ENCODE measurements at places on chromosomes 4 and X.

- DNase-seq, result no peak
Observed at GRCh38 chr4:154603033-154603943, 9.2 kb downstream of the FGG start.

- peak; percentile 91 for DNase-seq
Observed at GRCh38 chr4:15649914-15650545, 5.1 kb downstream of the FBXL5 start.

- DNase-seq, result no peak
Observed at GRCh38 chr4:40335525-40335894, 377 bp downstream of the CHRNA9 start.

DNA sequence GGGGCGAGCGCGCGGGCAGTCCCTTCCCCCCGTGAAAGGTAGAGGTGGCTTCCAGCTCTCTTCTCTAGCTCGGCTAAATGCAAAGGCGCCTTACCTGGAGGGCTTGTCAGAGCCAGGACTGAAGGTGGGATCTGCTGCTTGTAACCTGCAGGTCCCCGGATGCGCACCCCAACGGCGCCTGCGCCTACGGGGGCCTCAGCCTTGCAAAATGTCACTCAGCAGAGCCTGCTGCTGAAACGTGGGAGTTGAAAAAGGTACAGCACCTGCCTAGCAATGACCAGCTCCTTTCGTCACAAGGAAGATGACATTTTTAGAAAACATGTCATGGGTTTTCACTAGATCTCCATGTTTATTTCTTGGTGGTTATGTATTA, 583 bp downstream of the ABHD18 start:
- DNase-seq, result peak; percentile 64

DNA sequence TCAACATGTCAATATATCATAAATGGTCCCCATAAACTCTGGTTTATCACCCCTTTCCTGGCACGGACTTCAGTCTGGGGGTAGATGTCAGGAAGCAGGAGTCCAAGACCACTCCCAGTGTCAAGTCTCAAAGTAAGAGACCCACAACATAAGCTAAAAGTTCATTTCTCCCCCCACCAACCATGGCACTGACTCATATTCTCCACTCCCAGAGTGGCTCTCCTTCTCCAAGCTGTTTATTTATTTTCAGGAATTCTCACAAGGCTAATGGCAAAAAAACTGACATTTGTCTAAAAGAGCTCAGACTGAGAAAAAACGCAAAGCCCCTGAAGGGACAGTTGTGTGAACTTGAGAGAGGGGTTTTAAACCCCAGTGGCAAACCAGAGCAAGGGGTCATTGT, 217.0 kb downstream of the RAB28 start:
- DNase-seq, result no peak

DNA sequence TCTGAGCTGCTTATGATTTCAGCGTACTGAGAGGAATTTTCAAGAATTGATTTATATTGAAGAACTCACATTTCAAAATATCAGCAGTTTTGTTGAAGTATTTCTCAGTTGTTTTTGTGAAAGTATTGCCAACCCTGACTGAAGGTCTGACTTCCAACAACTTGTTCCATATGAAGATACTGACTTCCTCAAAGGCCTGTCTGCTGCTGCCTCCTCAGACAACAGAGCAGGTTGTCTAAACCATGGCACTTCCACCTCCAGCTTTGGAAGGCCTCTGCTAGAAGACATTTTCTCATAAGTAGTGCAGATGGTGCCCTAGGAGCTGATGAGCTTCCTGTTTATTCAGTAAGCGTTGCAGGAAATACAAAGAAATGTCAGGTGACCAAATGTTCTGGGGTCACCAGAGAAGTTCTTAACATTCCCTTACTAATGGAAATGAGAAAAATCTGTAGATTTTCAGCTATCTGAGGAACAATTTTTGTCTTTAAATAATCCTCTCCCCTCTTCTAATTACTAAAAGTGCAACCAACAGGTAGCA, 28.8 kb downstream of the FGF2 start:
- no peak for DNase-seq

DNA sequence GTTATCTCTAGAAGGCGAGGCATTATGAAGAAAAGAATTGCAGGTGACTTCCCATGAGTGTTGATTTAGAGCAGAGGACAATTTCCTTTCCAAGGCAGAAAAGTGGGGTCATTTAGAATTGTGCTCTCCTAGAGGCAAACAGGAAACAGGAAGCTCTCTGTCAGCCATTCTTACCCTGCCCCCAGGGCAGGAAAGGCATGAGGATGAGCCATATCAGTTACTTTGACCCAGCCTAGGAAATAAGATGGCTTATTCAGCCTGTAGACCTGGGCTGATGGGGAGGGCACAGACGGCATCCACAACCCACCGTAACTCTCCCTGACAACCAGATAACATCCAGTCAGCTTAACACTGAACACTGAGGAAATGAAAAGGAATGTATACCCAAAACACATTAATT, 88.8 kb upstream of the KDR start:
- DNase-seq, result no peak

GRCh38 chr4:70874268-70875156, 27.7 kb upstream of the MOB1B start:
- no peak for DNase-seq

DNA sequence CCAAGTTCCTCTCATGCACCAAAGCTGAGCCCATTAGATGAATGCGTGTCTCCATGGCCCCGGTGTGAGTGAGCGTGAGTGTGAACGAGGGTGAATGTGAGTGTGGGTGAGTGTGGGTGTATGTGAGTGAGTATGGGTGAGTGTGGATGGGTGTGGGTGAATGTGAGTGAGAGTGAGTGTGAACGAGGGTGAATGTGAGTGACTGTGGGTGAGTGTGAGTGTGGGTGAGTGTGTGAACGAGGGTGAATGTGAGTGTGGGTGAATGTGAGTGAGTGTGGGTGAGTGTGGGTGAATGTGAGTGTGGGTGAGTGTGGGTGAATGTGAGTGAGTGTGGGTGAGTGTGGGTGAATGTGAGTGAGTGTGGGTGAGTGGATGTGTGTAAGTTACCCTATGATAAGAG, 1521.8 kb upstream of the TENM3 start:
- DNase-seq, result no peak

- DNase-seq, result no peak
Observed at GRCh38 chrX:2756548-2756947, 4.7 kb downstream of the XG start.

DNA sequence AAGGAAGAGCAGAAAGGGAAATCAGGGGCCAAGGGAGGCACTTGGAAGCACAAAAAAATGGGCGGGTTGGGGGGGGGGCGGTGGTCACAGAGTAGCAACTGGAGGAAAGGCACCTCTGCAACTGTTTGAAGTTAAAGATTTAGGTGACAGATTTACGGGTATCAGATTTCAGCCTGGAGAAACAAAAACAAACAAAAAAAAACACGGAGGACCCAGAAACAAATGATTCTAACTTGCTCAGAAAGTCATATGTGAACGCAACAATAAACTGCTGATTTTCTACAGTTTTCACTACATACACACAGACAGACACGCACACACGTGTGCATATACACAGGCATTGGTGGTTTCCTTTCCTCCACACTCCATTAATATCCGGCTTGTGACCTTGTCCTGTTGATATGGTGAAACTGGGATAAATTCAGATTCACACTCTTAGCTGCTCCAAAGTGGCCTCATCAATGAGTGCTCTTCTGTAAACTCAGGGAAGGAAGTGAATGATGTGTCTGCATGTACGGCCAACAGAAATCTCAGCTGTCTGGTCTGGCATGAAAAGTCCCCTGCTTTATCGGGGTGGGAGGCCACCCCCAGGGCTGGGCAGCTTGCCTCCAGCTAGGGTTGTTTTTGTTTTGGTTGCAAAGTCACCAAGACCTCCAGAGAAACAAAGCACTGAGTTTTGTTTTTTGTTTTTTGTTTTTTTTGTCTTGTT, 54.3 kb downstream of the CHST7 start:
- no peak for DNase-seq

GRCh38 chr4:118282692-118283091, 70.1 kb downstream of the PRSS12 start:
- peak; percentile 90 for DNase-seq

DNA sequence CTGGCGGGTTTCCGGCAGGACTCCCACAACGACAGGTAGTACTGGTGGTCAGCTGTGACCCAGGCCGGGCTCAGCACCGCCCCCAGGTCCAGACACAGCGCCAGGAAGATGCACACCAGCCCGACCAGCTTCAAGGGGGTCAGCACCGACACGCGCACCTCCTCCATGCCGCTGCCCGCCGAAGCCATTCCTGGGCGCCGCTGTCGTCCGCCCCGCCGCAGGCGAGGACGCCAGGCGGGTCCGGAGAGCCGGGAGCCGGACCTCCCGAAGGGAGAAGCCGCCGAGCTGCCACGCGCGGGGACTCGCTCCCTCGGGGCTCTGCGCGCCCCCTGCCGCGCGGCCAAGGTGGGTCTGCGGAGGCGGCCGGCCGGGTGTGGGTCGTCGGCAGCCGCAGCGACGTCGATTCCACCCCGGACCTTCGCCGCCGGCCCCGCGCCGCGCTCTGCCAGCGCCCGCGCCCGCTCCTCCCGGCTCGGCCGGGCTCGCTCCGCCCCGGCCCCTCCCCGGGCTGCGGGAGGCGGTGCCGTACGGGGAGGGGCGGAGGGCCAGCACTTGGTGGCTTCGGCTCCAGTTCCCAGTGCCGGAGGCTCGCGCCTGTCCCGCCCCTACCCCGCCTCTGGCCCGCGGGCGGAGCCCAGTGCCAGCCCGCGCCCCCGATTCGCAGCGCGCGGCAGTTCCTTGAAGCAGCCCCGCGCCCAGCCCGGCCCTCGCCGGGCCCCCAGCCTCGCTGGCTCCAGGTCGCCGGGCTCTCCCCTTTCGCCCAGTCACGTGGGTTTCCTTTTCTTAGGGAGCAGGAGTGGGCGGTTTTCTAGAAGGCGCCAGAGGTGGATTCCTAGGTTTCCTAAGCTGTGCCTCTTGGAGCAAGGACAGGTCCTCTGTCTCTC, at the start of gene TMEM47:
TMEM47 (minus strand) TSS at position 444 of the 884 bp plus-strand sequence; CDS start at position 188, 256 bp downstream.
- no peak for DNase-seq

- DNase-seq, result no peak
Observed at GRCh38 chr4:167868163-167868562, 224.2 kb upstream of the ANXA10 start.

GRCh38 chrX:118983513-118983912, 9.1 kb downstream of the LONRF3 start:
- DNase-seq, result no peak

GRCh38 chrX:46125111-46125510, 420.1 kb downstream of the ZNF674 start:
- peak; percentile 46 for DNase-seq

- no peak for DNase-seq
Observed at GRCh38 chr4:85153221-85153620, 186.7 kb upstream of the WDFY3 start.

GRCh38 chr4:158015241-158015640, 157.6 kb downstream of the GASK1B start:
- DNase-seq, result no peak

- DNase-seq, result no peak
Observed at GRCh38 chr4:26252349-26253025, 68.3 kb upstream of the RBPJ start.

DNA sequence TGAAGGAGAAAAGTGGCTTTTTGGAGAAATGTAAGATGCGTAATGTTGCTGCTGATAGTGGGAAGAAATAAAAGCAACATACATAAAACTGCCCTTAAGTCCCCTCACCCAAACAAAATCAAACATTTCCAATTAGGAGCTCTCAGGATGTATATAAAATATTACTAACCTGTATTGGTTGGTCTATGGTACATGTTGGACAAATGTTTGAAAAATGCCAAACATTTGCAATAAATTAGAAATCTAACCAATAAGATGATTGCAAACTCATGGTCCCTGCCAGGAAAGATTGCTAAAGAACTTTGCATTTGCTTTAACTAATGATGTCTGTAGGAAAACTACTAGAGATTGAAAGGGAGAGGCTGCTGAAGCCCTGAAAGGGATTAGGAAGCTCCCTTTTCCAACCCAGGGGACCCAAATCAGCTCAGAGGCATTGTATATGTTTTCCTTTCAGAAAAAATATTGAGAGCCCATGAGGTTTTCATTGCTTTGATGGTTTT, 1.8 kb downstream of the SFRP2 start:
- DNase-seq, result no peak

DNA sequence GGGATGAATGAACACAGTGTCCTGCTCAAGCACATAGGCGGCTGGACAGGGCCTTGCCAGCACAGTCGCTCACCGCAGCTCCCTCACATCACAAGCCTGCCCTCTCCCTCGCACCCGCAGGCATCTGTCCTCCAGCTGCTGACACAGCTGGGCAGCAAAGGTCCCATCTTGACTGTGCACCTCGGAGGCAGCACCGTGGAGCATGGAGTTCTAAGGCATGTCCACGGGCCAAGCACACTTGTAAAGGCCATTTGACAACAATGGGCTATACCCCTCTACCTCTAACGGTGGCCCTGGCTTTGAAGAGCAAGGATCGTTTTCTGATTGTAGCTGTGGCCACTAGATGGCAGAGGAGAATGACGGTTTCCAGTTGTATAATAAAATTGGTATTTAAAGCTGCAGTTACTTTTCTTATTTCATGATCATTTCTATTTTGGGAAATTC, 53.8 kb downstream of the APLN start:
- peak; percentile 43 for DNase-seq

DNA sequence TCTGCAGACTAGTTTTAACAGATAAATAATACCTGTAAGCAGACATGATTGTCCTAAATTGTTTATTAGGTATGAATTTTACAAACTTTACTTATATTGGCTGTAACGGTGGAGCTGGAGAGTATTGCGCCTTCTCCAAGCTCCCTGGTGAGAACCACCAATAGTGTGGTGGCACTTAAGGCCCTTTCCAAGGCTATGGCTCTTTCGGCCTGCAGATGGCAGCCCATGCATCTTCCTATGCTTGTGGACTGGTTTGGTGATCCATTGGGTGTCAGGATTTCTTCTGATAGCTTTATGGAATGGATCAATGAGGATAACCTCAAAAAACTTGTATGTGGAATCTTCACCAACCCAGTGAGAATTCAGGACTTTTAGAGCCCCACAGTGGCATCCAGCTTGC, 7.8 kb downstream of the LARP1B start:
- DNase-seq, result peak; percentile 53

DNA sequence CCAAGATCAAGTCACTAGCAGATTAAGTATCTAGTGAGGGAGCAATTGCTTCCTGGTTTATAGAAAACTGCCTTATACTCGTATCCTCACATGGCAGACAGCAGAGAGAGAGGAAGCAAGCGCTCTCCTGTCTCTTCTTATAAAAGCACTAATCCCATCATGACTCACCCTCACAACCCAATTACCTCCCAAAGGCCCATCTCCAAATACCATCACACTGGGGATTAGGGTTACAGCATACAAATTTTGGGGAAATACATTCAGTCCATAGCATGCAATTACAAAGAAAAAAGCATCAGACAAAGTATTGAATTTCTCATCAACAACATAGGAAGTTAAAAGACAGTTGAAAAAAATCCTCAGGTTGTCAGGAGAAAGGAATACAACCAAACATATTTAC, 292.6 kb downstream of the IQCM start:
- no peak for DNase-seq

DNA sequence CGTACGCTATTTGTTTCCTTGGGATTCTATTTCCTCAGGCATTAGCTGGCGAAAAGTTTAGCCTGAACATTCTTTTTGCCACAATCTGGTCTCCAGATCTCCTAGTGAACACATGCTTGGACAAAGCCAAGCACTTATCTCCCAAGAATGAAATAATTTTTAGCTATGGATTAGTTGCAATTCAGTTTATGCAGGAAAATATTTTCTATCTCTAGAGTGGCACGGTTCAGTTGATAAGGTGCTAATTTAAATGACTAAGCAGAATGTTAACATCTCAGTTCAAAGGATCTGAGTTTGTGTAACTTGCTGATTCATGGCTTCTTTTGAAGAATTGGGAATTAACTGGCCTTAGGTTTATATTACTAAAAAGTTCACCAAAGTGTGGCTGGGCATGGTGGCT, 58.1 kb upstream of the JADE1 start:
- no peak for DNase-seq

GRCh38 chr4:149056615-149057014, 614.4 kb upstream of the NR3C2 start:
- DNase-seq, result no peak

- peak; percentile 4 for DNase-seq
Observed at GRCh38 chr4:108181704-108182103, 13.0 kb upstream of the LEF1 start.
